ENCODE measurements at places on chromosomes 7 and 10.
A peak's percentile ranks its signal among the peaks of the same experiment; 100 is the strongest.

- DNase-seq, result no peak
These were observed 114.5 kb downstream of the ATE1 start for GRCh38 chr10:121813211-121813815.

- DNase-seq, result no peak
These were observed 69.7 kb upstream of the EGR2 start for GRCh38 chr10:62885684-62886461.

DNA sequence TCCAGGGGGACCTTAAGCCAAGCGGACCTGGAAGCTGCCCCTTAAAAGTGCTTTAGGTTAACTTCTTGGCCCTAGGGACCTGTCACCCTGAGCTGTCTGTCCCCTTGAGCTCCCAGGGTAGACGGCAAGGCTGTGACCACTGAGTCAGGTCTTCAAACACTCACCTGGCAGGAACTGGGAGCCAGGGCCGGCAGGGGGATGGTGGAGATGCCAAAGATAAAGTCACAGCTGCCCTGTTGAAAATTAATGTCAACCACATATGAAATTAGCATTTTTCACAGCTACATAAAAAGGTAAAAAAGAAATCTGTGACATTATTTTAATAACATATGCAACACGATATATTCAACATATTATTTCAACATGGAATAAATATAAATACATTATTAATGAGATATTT lies 271.0 kb downstream of the GFRA1 start:
- no peak for DNase-seq

- DNase-seq, result peak; percentile 7
These were observed 41.6 kb upstream of the MET start for GRCh38 chr7:116630357-116630756.

DNA sequence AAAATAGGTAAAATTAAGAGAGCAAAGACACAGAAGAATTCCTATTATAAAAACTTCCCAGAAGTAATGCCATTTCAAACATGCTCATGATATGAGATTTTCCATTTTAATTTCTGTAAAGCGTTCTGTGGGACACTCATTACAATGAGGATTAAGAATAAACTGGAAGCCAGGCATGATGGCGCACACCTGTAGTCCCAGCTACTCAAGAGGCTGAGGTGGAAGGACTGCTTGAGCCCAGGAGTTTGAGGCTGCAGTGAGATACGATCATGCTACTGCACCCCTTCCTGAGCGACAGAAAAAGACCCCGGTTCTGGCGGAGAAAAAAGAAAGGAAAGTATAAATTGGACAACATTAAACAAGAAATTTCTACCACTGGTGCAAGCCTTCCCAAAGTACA lies 1.5 kb downstream of the DNA2 start:
- no peak for DNase-seq

- no peak for DNase-seq
These were observed 19.7 kb upstream of the VPS37D start for GRCh38 chr7:73647725-73648592.

DNA sequence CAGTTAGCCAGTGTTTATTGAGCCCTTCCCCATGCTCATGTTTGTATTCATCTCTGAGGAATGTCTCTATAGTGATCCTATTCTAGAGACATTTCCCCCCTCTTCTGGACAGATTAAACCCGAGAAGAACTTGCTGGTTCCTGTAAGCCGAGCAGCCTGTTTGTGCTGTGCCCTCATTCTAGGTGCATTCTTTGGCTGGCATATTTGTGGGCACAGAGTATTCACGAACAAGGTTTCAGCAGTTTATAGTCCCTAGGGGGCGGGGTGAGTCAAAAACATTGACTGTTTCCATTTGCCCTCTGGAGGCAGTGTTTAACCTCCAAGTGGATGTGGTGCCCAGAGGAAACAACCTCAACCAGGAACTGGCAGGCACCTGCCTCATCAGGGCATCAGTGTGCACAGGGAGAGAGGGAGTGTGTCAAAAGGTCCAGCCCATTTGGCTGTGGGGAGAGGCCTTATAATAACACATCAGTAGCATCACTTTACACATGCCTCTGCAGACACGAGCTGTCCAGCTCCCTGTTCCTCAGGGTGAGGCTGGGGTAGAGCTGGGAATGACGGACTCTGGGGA lies 273.3 kb upstream of the LRGUK start:
- DNase-seq, result no peak

GRCh38 chr7:95840953-95841950 lies 68.9 kb downstream of the DYNC1I1 start:
- peak; percentile 3 for DNase-seq

GRCh38 chr7:96075510-96076349 lies 246.2 kb downstream of the SLC25A13 start:
- peak; percentile 60 for DNase-seq

DNA sequence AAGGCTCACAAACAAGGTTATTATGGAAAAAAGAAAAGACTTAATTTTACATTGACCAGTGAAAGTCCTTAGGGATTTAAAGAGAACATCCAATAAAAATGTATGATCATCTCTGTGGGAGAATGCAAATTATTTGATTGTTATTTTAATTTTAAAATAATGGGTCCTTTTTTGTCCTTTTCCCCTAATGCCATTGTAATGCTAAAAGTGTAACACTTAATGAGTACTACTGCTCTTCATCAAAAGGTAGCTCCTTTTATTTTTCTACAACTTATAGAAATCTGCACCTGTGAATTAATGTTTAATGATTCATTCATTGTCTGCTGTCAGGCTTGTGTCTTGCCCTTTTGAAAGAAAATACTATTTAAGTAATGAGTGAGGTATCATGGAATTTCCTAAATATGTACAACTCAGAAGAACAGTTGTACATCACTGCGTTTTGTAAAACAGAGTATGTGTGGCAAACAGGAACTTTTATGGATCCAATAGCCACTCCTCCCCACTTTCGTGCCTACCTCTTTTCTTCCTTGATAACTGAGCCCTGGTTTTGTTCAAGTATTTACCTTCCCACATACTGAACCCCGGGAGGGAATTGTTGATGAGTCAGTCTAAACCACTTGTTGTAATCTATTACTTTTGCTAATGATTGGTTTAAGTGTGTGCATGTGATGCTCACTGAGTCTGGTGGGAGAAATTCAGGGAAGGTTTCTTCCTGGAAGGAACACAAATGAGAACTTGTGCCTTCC lies 19.9 kb upstream of the TRUB1 start:
- DNase-seq, result no peak
